ENCODE measurements at places on chromosomes 16 and 17.

GRCh38 chr16:57426356-57426755 lies 20.8 kb downstream of the CIAPIN1 start:
- DNase-seq = no peak

- no peak for DNase-seq
Measured at GRCh38 chr17:44910231-44911106, 4.8 kb downstream of the GFAP start.

DNA sequence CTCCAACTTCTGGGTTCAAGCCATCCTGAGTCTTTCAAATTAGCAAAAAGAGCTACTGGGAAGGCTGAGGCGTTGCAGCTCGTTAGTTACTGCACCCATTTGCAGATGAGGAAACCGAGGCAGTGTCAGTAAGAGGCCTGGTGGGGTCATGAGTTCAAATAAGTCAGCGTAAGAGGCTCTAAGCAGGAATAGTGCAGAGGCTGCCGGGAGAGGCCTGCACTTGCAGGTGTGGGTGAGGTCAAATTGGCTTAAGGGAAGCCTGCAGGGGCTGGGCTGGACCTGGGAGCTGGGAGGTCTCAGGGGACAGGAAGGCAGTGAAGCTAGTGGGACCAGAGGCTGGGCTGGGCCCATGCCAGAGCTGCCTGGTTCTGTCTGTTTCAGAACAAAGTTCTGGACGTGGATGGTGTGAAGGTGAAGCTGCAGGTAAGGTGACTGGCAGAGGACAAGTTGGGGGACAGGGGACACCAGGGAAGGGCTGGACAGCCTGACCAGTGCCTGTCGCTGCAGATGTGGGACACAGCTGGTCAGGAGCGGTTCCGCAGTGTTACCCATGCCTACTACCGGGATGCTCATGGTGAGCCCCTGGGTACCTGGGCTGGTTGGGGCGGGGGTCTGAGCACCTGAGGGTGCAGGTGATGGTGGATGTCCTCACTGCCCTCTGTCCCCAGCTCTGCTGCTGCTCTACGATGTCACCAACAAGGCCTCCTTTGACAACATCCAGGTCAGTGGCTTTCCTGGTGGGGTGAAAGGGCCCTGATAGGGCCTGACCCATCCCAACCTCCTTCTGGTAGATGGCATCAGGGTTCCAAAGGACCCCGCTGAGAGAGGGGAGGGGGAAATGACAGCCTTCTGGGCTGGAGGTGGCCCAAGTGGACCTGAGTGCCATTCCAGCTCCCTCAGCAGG lies 3.0 kb downstream of the RAB26 start:
- no peak for DNase-seq

DNA sequence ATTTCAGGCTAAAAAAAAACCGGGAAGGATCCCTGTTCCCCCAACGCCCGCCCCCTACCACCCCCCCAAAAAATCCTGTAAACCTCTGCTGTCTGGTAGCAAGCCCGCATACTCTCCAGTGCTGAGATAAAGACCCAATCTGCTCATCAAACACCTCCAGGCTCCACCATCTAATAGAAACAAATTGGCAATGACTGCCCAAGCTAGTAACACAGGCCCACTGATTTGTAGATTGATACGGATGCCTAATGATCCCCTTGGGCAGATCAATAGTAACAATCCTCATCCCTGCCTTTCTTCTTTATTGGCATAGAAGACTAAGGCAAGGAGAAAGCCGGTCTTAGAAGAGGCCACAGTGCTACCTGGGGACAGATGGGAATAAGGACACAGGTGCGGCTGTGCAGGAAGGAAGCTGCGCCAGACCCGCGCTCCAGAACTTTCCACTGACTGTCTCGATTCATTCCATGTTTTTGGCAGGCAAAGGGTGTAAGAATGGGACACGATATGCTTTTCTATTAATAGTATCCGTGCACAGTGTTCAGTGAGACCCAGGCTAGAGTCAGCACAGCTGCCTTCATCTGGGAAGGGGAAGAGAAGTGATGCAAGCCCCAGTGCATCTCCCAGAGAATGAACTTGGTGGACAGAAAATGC lies 407.6 kb upstream of the PSMD7 start:
- no peak for DNase-seq

DNA sequence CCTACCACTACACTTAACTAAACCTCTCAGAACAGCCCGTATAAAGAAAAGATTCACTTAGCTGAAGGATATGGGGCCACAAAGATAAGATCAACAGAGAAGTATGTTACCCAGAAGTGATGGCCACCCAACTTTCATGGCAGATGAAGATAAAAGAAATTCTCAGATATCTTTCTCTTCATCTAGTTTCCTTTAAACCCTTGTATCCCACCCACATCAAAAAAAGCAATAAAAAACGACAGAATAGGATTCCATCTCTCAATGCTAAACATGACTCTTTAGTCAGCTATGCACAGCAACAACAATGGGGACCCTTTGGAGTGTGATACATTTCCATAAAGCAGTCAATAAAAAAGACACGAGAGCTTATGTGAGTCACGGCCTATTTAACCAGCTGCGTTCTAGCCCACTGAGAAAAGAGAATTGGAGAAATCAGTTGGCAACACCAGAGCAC lies 86.6 kb downstream of the SNX11 start:
- DNase-seq = no peak

GRCh38 chr17:64638552-64639203 lies 23.4 kb downstream of the SMURF2 start:
- no peak for DNase-seq

- no peak for DNase-seq
Measured at GRCh38 chr17:49570540-49571242, 5.0 kb upstream of the NXPH3 start.

DNA sequence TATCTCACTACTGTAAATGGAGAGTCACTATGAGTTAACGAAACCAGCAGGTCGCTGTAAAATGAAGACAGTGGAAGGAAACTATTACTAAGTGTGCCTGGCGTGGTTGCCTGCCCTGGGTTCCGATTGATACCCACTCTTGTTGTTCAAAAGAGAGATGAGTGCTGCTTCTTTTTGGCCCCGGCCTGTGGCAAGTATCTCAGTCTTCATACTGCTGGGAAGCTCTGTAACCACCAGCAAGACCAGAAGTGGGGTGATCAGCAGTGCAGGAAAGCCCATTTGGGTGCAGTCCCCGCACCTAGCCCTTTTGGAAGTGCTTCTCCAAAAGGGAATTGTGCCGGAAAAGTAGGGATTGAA lies 104.5 kb downstream of the SNX29 start:
- no peak for DNase-seq

- DNase-seq = peak; percentile 94
Measured at GRCh38 chr17:28684963-28685362, 23.0 kb downstream of the SUPT6H start.

DNA sequence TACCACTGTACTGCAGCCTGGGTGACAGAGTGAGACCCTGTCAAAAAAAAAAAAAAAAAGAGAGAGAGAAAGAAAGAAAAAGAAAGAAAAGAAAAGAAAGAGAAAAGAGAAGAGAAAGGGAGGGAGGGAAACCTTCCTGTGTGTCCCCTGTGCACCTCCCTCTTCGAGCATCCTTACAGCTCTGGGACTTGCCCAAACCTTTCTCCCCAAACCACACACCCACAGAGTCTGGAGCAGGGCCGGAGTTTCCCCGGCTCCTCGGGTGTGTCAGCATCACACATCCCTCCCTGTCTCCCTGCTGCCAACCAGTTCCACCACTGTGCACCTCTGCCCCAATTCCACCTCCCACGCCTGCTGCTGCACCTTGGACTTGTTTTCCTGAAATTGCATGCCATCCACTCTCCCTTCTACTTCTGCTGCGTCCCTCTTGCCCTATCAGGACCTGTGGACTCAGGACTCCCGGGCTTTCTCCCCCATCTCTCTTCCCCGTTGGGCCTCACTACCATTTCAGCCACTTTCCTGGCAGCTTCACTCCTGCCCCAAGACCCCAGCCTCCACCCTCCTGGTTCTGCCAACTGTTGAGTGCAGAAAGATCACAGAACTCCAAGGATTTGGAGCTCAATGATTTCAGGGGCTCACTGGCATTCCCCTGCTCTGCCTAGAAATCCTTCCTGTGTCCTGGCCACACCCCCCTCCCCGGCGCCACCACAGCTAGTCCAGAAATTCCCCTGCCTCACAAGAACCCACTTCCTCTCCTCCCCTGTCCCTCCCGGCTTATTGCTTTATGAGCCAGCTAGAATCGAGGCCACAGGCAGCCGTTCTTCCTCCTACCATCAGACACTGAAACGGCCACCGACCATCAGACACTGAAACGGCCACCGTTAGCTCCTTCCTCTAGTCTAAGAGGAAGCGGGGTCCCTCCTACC lies 3.7 kb upstream of the CDK3 start:
- no peak for DNase-seq

DNA sequence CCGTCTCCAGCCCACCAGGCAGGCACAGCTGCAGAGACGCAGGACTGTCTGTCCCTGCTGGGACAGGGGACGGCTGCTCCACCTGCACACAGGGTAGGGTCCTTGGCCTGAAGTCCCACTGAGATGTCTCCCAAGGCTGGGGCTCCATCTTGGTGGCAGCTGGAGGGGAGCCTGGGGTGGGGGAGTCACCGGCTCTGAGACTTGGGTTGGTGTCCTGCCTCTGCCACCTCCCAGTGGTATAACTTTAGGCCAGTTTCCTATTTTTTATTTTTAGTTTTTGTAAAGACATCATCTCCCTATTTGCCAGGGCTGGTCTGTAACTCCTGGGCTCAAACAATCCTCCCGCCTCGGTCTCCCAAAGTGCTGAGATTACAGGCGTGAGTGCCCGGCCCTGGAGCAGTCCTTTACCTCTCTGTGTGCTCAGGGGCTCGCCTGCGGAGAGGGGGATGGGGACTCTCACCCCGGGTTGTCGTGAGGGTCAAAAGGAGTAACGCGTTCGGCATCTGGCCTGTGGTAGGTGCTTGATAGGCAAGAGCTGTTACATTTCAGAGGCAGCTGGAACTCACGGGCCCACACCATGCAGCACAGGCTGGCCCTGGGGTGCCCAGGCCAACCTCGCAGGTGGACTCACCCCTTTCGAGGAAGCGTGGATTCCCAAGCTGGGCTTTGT lies 46.6 kb upstream of the DOC2B start:
- DNase-seq = no peak

All from thyroid gland (tissue), 4 donors.